ENCODE measurements at places on chromosomes 5 and 9.

GRCh38 chr9:129561594-129562281 is 59.2 kb downstream of the C9orf50 start:
- DNase-seq = no peak

DNA sequence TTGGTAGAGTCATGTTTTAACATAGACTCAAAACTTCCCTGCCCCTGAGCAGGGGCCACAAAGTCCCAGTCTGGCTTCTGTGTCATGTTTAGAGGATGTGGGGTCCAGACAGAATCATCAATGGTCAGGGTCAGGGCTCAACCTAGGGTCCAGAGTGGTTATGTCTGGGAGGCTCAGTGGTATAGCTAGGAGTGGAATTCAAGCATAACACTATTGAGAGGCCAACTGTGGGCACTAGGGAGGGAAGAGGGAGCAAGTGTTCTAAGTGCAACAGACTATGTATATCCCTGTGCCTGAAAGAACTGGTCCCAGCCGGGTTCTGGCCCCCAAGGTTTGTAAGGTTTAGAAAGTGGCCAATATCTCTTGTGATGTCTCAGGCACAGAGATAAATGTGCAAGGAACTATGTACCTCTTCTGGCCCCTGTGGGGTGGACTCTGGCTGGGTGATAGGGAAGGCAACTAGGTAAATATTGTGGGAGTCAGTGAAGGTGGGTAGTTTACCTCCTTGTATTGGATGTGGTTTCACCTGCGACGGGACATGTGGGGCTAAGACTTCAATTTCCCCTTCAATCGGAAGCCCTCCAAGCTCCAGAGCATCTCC is 14.0 kb downstream of the MYORG start:
- no peak for DNase-seq

DNA sequence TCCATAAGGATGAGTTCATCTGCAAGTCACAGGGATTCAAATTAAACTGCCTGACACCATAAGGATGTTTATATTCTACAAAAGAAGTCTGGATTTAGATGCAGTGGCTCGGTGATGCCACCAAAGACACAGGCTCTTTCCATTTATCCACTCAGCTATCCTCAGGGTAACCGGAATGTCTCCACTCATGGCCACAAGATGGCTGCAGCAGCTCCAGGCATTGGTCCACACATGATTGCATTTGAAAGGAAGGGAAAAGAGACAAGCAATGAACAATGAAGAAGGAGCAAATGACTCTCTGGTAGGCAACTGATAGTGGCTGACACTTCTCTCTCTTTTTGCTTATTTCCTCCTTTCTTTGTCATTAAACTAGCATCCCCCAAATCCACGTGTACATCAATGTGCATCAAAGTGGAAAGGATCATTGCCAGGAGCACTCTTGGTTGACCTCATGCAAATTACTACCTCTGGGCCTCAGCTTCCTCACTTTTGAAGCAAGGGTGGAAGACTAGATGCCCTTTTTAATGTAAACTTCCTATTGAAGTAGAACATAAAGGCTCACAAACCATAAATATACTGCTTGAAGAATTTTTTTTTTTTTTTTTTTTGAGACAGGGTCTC is 7.2 kb upstream of the SNX30 start:
- DNase-seq = no peak

DNA sequence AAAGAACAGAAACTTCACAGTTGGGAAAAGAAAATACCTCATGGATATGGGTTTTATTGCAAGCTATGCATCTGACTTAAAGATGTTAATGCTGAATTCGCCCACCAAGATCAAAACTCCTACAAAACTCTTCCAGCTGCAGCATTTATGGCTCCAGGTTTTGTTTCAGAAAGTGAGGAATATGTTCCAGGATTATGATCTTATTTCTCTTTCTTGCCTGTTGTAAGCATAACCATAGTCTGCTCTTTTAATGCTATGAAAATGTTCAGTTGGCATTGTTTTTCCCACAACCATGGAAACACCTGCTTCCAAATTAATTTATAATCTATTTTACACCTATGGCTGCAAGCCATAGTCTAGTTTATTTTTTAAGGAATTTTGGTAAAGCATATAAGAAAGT is 34.9 kb upstream of the FST start:
- no peak for DNase-seq

- peak; percentile 21 for DNase-seq
These were observed 248.1 kb downstream of the CETN3 start for GRCh38 chr5:90161414-90161813.

- no peak for DNase-seq
These were observed 41.7 kb downstream of the PALM2AKAP2 start for GRCh38 chr9:109821711-109822110.

GRCh38 chr5:40691894-40692293 is 12.2 kb downstream of the PTGER4 start:
- no peak for DNase-seq

GRCh38 chr9:26426551-26427131 is 466.0 kb downstream of the CAAP1 start:
- DNase-seq = no peak

- DNase-seq = no peak
These were observed 18.3 kb downstream of the RFX3 start for GRCh38 chr9:3507395-3508077.

DNA sequence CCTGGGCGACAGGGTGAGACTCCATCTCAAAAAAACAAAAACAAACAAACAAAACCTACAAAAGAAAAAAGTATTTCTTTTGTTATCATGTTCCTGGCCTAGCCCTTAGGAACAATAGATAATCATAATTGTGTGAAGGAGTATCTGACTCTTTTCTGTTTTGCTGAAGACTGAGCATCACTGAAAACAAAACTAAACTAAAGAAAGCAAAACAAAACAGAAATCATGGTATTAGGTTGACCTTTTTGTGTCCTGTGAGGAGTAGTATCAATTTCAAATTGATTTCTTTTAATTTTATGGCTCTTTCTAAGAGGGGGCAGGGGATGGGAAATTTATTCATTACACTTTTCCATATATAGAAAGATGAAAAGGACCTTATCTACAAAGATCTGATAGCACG is 246.0 kb downstream of the YTHDC2 start:
- DNase-seq = no peak

DNA sequence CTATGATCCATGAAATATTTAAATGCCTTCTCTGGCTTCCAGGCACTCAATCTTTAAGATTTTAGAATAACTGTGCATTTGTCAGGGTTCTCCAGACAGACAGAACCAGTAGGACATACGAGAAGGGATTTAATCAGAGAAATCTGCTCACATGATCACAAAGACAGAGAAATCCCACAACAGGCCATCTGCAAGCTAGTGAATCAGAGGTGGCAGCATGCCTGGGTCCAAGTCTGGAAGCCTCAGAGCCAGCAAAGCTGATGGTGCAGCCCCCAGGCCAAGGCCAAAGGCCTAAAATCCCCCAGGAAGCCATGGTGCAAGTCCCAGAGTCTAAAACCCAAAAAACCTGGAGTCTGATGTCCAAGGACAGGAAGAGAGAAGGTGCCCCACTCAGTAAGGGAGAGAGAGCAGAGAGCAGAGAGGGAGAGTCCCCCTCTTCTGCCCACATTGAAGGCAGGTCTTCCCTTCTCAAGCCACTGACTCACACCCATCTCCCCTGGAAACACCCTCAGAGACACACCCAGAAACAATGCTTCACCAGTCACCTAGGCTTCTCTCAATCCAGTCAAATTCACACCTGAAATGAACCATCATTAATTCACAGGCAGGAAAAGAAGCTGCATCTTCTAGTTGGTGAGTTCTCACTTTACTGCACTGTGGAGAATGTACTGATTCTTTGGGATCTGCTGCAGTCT is 48.7 kb downstream of the CAMSAP1 start:
- no peak for DNase-seq

- no peak for DNase-seq
These were observed 101.4 kb upstream of the POC5 start for GRCh38 chr5:75818661-75819060.

GRCh38 chr5:58505502-58505901 is 14.3 kb downstream of the GAPT start:
- DNase-seq = no peak

DNA sequence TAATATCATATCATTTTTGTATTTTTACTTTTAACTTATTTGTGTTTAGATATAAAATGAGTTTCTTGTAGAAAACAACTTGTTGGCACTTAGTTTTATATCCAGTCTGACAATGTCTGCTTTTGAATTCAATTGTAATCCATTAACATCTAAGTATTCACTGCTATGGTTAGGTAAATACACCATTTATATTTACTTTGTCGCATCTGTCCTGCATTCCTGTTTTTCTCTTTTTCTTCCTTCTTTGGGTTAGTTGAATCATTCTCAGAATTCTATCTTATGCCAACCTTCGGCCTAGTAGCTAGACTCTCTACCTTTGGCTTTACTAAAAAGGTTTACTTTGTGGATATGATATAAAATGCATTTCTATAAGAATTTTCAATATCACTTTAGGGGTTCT is 107.6 kb downstream of the PLCXD3 start:
- DNase-seq = no peak

DNA sequence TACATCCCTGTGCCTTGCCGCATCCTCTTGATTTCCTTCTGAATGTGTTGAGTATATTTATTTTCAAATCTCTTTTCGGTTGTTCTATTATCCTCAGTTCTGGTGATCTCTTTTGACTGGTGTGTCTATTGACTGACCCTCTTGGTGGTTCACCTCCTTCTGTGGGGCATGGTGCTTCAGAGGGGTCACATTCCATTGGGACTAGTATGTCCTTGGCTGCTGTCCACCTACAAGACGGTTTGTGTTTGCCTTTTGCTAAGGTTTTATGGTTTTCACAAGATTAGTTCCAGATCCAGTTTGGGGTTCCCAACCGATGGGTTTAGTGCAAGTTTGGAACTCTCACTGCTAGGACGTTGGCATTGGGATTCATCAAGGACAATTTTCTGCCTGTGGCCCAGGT is 66.6 kb downstream of the PHF2 start:
- DNase-seq = no peak

- no peak for DNase-seq
These were observed 283.2 kb downstream of the DNAH5 start for GRCh38 chr5:13661272-13661671.

GRCh38 chr5:142745268-142745667 is 24.9 kb upstream of the ARHGAP26 start:
- no peak for DNase-seq

- no peak for DNase-seq
These were observed 17.7 kb upstream of the UBAC1 start for GRCh38 chr9:135978642-135979546.

- DNase-seq = no peak
These were observed 17.7 kb downstream of the ZNF366 start for GRCh38 chr5:72489536-72489935.

DNA sequence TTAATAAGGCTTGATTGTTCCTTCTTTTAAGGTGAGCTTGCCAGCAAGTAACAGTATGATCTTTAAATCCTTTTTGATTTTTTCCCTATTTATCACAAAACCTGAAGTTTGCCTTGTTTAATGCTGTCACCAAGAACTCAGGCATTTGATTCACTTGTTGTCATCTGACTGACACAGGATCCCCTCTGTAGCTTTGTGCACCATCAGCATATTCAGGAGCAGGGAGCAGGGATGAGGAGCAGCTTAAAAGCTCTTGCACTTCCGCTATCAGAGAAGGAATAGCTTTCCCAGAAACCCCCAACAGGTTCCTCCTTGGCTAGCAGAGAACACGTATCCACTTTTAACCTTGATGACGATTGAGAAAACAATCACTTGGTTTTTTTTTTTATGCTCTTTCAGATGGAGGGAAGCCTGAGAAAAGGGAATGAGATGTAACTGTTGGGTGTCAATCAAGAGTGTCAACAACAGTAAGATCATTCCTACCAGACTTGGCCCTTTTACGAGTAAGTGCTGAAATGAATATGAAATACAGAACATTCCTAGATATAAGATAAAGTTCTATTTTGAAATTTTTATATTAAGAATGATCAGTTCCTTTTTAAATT is 433.1 kb upstream of the CDH18 start:
- DNase-seq = no peak

- DNase-seq = no peak
These were observed 91.3 kb upstream of the ADAMTS2 start for GRCh38 chr5:179436321-179437122.

GRCh38 chr5:73757416-73757815 is 131.4 kb downstream of the ARHGEF28 start:
- no peak for DNase-seq

DNA sequence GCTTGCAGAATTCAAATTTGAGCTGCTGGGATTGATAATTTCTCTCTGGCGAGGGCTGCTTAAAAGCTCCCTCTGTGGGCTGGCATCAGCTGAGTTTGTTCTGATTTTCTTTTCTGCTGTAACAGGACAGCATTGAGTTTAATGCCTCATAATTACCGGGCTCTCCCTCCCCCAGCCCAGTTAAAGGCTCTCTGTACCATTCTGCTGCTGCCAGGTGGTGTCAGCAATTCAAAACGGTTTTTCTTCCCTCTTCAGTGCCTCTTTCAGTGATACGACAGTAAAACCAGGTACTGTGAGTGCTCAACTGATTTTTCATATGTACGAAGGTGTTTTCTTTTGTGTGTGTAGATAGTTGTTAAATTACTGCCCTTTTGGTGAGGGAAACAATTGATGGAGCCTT is 509.3 kb upstream of the CTNND2 start:
- DNase-seq = no peak

GRCh38 chr9:10773136-10773535 is 160.3 kb upstream of the PTPRD start:
- no peak for DNase-seq

DNA sequence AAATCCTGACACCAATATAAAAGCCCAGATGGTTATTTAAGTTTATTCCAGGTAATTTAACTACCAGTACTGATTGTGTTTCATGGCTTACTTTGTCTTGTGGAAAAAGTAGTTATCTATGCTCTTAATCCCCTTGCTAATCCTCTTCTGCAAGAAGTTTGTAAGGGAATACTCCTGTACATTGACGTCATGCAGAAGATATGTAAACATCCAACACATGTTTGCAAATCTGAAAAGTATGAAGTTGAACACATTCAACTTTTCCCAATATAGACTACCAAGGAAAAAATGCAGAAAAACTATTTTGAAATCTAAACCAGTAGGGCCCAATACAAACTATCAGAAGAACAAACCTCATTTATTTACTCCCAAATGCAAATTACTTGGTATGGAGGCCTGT is 56.3 kb upstream of the ELL2 start:
- no peak for DNase-seq

- DNase-seq = no peak
These were observed 86.5 kb downstream of the CEMIP2 start for GRCh38 chr9:71681708-71682272.

Data from GM13976 (cell line).